Stimulated activated CD8-positive, alpha-beta memory T cell treated with anti-CD3 and anti-CD28 coated beads, Interleukin-7, amount 100 ng/mL, for 4 hours (primary cell): ENCODE measurements at places on chromosomes 12 and 14.

GRCh38 chr14:91048265-91048664, 12.2 kb downstream of the RPS6KA5 start:
- no peak for DNase-seq

- no peak for DNase-seq
Measured at GRCh38 chr14:89198544-89199329, 218.3 kb downstream of the FOXN3 start.

- DNase-seq = no peak
Measured at GRCh38 chr12:122215771-122216170, 10.1 kb downstream of the DIABLO start.

DNA sequence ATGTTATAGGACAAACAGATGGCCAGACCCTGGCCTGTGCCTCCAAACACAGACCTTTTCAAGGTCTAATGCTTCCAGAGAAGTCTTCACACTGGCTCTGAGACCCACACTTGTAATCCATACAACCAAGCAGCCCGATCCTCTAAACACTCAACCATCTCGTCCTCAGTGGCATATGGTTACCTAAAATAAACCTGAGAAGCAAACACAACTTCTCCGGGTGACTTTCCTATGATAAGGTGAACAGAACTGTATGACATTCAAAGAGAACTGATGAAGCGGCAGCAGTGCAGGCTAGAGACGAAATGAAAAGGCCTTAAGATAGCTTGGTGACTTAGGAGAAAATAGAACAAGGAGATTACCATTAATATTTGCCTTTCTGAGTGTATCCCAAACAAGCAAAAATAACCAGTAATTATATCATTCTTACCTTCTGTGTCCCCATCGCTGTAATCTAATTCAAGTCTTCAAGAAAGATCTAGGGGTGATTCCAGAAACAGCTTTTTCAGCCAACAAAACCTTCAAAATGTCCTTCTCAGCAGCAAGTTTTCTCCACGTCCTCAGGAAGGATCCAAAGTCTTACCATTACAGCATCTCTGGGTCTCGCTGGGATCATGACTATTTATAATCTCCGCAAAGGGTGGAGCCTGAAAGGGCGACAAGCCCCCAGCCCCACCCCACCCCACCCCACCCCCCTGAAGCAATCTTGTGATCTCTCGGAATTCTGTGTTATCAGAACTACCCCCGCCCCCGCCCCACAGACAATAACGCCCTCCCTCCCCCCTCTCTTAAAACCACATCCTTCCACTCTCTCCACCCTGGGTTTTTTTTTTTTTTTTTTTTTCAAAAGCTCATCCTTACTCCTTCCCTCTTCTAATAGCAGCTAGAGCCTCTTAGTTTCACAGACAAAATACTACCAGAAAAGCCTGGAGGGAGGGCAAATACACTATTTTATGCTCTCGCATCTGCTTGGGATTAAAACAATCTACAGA, at the start of gene SLC2A3:
Gene SLC2A3 (minus strand): TSS at position 598 of the 992 bp plus-strand sequence. CDS start 153 bp downstream, at position 445.
- peak; percentile 55 for DNase-seq

DNA sequence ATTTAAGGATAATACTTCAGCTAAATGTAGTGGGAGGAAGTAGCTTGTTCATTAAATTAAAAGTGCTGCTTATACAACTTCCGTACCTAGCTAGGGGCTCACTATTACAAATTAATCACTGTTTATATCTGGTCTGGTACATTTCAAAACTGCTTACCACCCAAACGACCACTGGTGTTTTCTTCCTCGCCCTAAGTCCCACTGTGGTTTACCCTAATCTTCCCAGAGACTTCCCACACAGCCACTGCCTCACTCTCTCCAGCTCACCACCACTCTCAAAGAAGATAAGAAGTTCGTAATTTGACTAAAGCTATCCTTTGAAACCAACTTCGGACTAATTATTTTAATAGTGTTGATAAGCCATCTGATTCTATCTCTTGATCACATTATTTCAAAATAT, 62.6 kb downstream of the PLXNC1 start:
- no peak for DNase-seq

DNA sequence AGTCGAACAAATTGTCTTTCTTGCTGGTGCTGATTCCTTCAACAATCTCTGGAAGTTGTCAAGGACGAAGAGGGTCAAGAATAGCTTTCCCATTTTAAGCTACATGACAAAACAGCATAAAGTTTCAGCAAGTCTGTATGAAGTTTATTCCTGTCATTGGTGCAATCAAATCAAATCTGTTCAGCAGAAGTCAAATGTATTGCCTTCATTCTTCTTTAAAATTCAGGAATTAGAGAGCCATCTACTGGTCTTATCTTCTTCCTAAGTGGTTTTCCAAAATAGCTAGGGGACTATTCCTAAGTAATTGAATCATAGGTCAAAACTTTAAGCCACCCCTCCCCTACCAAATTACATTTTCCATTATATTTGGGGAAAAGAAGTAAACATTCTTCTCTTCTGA, 990.2 kb downstream of the GALC start:
- no peak for DNase-seq

GRCh38 chr12:74193191-74193590, 344.4 kb upstream of the ATXN7L3B start:
- DNase-seq = no peak

GRCh38 chr14:34368971-34369647, 92.9 kb downstream of the SPTSSA start:
- no peak for DNase-seq

GRCh38 chr12:113064395-113065125, 8.0 kb downstream of the DTX1 start:
- no peak for DNase-seq
